ENCODE measurements at places on chromosomes 11 and 22. TPM values are rescaled to one million over a fixed set of nuclear protein-coding genes. Genes with fewer than 3 reads are reported as not detected.

ENDOD1 gene
- 54.9 TPM for total RNA-seq

GRCh38 chr11:31956310-31956709 is 134.6 kb upstream of the RCN1 start:
- no peak for DNase-seq

DNA sequence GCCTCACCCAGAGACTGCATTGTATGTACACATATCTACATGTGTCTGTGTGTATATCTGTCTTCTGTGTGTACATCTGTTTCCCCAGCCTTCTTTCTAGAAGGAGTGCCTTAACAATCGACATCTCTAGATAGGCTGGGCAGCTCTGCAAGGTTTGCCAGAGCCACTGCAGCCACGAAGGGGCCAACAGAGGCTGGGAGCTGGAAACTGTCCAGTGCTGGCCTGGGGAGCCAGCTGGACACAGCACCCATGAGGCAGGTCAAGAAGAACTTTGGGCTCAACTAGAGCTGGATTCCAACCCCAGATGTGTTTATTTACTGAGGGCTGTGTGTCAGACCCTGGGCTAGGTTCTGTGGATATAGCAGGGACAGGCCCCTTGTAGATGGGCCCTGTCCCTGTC is 3.3 kb downstream of the SGSM1 start:
- DNase-seq, result no peak

DNA sequence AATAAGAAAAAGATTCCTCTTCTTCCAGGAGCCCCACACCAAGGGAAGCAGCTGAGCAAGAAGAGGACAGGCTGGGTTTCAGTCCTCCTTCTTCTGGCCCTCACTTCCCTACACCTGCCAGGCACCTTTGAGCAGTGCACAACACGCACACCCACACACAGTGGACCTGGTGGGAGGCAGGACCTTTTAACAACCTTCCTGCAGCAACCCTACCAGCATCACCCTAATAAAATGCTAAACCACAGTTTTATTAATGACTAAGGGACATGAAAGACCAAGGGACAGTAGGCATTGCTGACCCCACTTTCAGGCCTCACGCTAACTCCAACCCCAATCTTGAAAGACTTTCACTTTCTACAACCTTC is 12.2 kb downstream of the ARAP1 start:
- DNase-seq, result no peak

ENTHD1 gene
- total RNA-seq, result not detected

GRCh38 chr11:28223994-28224393 is 115.8 kb downstream of the METTL15 start:
- no peak for DNase-seq

LIF gene
- 3.9 TPM for total RNA-seq

GGT1 gene
- 1.9 TPM for total RNA-seq

DNA sequence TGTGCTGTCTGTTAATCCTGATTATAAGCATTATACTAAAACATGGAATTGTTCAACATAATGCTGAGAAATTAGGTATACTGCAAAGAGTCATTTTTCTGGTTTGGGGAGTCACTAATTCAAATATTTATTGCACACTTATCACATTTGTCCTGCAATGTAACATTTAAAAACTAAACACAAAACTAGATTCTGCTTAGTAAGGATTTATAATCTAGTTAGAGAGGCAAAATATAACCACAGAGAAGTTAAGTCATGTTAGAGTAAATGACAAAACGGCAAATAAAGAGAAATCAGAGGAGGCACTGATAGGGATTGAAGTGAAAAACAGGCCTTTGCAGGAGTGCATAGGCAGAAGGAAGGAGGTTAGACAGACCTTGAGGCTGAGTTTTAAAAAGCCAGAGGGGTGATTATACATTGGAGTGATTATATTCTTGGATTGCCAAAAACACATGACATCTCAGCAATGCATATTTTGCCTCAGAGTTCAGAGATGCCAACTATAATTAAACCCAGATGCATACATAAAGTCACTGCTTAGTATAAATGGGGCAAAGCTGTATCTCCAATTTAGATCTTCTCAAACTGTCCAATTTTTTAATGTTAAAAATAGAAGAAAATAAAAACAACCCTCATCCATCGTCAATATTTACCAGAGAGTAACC is 49.7 kb downstream of the CCDC34 start:
- no peak for DNase-seq
